Progenitor cell of endocrine pancreas (in vitro differentiated cells): ENCODE measurements at places on chromosomes 7 and 10. TPM values are rescaled to one million over a fixed set of nuclear protein-coding genes. Genes with fewer than 3 reads are reported as not detected.

CUBN gene
- total RNA-seq: 0.98 and 1.5 TPM in 2 replicates

PNLIPRP3 gene
- total RNA-seq: not detected in 2 replicates

PRSS2 gene
- total RNA-seq: 3.9 and 5.3 TPM in 2 replicates

PRSS37 gene
- total RNA-seq: not detected in 2 replicates

TET1 gene
- 36.2 and 37.3 TPM in 2 replicates for total RNA-seq

OR2A25 gene
- total RNA-seq: not detected in 2 replicates

PLEKHS1 gene
- total RNA-seq: not detected in 2 replicates

DPP6 gene
- total RNA-seq: 13.1 and 13.4 TPM in 2 replicates

SEMA3E gene
- 0.29 and 1.1 TPM in 2 replicates for total RNA-seq

TMEM178B gene
- 2.3 and 2.8 TPM in 2 replicates for total RNA-seq

DNAH11 gene
- 1.0 and 1.6 TPM in 2 replicates for total RNA-seq

NXPH1 gene
- not detected in 2 replicates for total RNA-seq

PLPP4 gene
- not detected in 2 replicates for total RNA-seq

RET gene
- 0.75 and 1.5 TPM in 2 replicates for total RNA-seq
